Stimulated activated CD8-positive, alpha-beta memory T cell treated with anti-CD3 and anti-CD28 coated beads, Interleukin-4, amount 100 ng/mL, for 1 hour (primary cell): ENCODE measurements at places on chromosomes 7 and 10.
A peak's percentile ranks its signal among the peaks of the same experiment; 100 is the strongest.

- DNase-seq = no peak
These were observed 502.8 kb downstream of the SORCS1 start for GRCh38 chr10:106661767-106662140.

- no peak for DNase-seq
These were observed 100.5 kb upstream of the PPIF start for GRCh38 chr10:79246606-79247275.

DNA sequence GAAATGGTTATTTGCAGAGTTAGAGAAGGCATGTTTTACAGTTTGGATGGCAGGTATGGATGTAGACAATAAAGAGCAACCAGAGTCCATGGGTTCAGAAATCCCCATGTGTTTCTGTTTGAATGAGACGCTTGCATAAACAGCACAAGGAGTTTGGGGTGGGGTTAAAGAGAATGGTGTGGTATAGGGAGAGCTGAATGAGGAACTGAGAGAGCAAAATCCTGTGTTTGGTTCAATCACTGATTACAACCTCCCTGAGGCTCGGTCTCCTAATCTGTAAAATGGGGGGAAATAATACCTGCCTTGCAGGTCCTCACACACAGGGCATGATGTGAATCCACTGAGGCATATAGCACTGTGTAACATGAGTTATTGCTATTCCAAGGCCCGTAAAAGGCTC is 23.7 kb downstream of the CAV1 start:
- DNase-seq = no peak

- no peak for DNase-seq
These were observed 114.9 kb downstream of the HDAC9 start for GRCh38 chr7:18610331-18610948.

GRCh38 chr10:126468876-126469643 is 80.8 kb upstream of the ADAM12 start:
- no peak for DNase-seq

DNA sequence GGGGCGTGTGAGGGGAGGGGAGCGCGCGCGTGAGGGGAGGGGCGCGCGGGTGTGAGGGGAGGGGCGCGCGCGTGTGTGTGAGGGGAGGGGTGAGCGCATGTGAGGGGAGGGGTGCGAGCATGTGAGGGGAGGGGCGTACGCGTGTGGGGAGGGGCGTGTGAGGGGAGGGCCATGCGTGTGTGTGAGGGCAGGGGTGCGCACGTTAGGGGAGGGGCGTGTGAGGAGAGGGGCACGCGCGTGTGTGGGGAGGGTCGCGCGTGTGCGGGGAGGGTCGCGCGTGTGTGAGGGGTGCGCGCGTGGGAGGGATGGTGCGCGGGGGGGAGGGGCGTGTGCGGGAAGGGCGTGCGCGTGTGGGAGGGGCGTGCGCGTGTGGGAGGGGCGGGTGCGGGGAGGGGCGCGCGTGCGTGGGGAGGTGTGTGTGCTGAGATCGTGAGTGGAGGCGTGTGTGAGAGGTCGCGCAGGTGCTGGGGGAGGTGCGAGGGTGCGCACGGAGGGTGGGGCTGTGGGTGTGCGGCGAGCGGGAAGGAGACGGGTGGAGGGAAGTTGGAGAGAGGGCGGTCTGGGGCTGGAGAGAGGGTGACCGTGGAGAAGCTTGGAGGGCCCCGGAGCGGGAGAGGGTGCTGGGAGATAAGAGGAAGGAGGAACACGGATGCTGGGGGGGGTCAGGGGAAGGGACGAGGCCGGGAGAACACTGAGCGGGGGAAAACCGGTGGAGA is 19.7 kb downstream of the MXI1 start:
- peak; percentile 53 for DNase-seq

DNA sequence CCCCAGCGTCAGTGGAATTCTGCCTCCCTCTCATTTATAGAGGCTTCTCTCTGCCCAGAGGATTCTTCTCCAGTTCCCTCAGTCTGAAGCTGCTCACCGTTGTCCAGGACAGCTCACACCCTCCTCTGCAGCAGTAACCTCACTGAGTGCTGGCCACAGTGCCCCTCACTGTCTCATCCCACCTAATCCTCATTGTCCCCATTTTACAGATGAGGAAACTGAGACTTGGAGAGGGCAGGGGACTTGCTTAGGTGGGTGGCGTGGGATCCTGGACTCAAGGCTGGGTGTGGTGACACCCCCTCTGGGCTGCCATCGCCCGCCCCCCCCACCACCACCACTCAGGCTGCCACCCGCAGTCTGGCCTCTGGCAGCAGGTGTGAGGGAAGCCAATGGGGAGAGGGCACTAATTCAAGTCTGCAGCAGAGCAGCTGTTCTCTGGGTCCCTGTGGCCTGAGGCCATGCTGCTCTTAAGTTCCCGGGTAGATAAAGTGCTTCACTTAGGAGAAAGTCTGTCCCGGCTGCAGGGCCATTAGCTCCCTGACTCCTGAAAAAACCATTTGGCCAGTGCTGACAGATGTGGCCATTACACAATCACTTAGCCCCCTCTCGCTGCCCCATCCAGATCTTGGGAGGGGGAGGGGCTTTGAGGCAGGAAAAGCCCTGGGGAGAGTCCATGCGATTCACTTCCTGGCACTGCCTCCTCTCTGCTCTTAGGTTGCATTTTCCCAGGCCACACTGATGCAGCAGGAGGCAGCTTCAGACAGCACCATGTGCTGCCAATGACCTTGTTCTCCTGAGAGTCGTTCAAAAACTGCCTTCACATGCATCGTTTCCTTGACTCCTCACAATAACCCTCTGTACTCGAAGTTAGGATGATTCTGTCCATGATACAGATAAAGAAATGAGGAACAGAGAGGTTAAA is 36.3 kb downstream of the DRGX start:
- no peak for DNase-seq

GRCh38 chr10:19142967-19143366 is 94.4 kb downstream of the MALRD1 start:
- DNase-seq = no peak

DNA sequence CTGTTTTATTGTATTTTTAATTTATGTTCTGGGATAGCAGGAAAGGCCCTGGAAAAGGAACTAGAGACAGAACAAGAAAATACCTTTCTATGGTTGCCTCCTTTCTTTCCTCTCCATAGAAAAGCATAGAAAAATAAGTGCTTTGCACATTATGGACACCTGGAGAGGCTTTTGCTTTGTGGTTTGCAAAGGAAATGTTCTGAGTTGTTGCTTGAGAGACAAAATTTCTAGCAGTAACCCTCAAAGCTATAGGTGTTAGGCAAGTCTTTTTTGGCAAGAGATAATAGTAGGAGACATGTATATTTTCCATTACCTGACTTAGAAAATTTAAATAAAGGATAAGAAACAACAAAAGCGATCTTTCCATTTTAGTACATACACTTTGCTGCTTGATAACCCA is 378.6 kb upstream of the PRKCQ start:
- DNase-seq = no peak

DNA sequence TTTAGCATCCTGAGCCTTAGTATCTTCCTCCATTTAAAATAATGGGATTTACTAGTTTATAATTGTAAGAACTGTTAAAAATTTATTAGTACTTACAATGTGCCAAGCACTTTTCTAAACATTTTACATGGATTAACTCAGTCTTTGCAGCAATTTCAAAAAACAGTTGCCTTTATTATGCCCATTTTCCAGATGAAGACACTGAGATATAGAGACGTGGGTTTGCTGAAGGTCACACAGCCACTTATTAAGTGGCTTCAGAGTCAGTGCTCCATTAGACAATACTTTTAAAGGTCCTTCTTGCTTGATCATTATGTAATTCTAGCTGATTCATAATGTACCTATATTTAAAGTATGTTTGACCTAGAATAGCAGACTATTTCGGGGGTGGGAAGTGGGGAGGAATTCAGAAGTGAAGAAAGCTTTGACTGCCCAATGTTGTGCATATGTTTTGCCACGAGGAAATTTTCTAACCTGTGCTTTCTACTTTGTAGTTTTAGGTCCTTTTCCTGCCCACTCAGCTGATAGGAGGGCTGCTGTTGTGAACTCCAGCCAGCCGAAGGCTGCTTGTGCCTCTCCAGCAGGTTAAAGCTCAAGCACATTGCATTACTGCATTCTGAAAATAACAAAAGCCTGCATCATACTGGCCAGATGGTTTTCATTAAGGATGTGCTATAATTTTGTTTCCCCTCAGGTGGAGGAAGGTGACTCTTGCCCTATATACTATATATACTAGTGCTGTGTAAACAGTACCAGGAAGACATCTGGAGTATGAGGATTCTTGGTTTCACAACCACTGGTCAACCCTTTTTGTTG is 4.3 kb downstream of the PLEKHA8 start:
- DNase-seq = no peak

DNA sequence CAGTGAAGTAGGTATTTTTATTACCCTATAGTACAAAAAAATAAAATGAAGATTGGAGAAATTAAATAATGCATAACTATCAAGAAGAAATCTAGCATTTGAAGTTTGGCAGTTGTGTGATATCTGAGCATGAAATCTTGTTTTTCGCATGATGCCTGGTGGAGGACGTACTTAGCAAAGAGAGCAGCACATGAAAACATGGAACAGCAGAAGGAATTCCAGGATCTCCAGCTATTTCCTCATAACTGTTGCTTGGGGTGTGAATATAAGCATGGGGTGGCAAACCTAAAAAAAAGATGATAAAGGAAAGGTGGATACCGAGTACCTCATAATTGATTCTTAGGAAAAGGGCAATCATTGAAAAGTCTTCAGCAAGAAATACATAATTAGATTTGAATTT is 174.3 kb upstream of the FAM3C start:
- no peak for DNase-seq

DNA sequence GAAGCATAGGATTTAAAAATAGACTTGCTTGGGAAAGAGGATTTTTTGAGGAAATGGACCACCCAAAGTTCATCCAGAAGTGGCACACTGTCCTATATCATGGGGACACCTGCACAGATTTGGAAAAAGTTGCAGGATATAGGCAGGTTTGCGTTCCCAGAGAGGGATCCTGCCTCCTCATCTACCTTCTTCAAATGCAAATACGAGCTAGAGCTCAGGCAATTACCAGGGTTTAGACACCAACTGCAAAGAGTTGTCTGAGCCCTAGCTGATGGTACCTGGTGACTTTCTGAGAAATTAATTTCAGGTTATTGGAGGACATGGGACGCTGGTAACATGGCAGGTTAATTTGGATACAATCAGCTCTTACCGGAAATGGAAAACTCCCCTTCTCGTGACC is 423.7 kb upstream of the MTPN start:
- DNase-seq = no peak

DNA sequence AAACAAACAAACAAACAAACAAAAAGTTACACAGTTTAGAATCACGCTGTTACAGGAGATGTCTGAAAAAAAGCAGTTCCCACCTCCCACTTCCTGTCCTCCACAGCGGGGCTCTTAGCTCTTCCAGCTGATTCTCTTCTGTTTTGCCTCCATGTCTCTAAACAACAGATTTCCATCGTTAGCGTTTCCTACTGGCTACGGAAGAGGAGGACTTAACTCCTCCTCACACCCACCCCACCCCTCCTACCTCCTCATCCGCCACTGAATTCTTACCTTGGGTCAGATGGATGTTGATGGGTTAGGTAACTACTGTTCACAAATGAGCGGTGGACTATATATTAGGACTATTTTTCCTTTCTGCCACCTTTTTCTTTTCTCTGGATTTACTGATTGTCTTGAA is 36.8 kb upstream of the NUB1 start:
- no peak for DNase-seq

DNA sequence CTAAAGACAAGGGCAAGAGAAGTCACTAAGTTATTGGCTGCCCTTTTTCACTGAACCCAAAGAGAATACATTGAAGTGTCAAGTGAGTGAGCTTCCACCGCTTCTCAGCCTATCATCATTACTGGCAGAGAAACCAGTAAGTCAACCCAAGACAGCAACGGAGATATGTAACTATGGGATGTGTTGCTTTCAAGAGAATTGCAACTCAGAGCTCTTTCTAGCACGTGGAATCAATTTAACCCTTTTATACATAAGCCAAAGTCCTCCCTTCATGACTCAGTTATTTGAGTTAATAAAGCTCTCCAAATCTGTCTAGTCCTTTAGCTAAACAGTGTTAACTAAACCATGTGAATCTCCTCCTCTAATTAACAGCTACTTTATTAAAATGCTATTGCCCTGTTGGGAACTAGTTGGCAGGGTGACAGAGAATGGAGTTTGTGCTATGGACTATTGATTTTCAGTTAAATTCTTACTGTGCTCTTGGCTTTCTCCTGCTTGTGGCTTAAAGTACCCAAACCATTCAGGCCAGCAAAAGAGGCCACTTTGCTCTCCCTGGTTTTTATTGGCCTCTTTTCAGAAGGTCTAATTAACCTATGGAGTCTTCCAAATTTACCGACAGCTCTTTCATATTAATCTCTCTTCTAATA is 287.7 kb downstream of the NRG3 start:
- no peak for DNase-seq

DNA sequence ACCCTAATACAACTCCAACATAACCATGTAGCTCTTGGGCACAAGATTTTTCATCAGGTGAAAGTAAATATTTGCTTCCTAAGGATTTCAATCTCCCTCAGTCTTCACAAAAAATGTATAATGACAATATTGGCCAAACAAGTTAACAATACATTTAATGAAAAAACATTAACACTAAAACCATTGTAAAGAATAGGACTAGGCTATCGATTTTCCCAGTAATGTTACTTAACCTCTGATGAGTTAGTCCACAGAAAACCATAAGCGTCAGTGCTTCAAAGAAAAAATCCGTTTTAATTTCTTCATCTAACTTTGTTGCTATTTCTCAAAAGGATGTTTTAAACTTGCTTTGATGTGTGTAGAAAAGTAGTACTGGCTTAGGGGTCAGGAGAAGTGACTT is 1.2 kb downstream of the ZNF33B start:
- DNase-seq = no peak

DNA sequence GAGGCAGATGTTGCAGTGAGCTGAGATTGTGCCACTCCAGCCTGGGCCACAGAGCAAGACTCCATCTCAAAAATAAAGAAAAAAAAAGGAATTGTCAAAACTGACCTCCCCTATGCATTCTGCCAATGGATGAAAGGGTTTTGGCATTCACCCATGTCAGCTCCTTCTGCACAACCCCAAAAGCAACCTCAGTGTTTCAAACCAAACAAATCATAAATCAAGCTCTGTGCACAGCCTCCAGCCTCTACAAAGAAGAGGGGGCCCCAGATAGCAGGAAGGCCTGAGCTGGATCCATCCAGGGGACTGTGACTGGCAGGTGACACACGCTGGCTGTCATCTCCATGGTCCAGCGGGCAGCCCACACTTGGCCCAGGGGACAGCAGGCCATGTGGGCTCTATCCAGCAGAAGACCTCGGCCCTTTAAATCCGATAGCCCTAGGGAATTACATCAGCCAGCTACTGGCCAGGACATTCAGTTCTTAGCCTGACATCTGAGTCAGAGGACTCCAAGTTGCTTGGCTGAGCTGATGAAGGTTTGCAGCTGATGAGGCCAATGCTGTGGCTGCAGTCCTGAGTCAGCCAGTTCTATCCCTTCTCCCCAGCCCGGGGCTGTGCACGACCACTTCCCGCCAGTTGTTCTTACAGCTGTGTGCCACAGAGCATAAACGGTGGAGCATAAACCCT is 52.0 kb upstream of the FIGNL1 start:
- no peak for DNase-seq

DNA sequence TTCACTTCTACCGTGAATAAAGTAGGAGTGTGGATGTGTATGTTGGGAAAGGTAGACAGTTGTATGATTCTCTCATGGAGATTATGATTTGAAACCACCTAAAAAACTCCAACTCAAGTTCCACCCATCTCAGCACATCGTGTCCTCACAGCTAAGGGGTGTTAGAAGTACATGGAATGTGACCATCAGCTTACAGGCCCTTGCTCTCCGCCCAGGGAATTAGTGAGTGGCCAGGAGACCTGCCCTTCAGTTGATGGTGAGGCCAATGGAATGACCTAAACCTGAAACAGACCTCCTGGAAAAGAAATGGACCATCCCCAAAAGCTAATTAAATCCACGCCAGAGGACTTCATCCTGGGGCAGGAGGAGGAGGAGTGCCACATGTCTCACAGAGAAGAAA is 2.1 kb upstream of the WNT2 start:
- DNase-seq = no peak
